ENCODE measurements at places on chromosomes 16 and 17.

- no peak for DNase-seq
Observed at GRCh38 chr17:17086585-17086984, 44.3 kb downstream of the MPRIP start.

DNA sequence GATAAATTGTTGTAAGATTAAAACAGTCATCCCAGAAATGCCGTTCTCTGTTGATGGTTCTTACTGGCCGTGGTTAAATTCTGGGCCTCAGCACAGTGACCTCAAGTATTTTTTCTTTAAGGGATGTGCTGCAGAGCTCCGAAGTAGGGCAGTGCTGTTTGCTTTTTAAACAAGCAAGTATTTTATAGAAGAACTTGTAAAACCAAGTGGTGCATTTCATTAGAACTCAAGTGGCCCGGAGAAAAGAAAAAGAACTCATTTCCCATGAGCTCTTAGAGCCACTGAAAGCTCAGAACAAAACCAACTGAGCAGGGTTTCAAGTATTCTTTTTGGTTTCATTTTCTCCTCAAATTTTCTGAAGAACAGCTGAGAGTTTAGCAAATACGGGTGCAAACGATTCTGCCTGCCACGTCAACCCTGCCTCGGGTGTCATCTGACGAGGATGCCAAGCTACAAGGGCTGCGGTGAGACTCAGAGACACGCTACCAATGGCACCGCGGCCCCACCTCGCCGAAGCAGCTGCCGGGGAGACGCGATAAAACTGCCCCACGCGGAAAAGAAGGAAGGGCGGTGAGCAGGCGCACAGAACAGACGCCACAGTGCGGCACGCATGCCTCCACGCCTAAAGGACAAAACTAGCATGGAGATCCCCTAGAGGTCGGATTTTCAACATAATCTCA lies 6.3 kb downstream of the LMF1 start:
- peak; percentile 24 for DNase-seq

DNA sequence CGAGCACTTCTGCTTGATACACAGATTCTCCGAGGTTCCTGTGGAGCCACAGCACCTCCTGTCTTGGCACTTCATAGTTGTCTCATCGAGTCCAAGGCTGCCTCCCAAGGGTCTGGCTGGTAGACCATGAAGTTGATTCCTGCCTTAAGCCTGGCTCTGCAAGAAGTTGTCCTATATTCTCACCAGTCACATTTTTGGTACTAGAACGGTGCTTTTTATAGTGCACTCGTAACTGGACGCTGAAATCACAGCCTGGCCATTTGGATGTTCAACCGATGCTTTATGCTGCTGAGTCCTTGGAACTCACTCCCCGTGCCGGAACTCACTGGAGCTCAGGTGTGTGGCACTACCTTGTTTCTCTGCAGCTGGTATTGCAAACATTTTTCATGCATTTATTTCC lies 35.6 kb downstream of the RMI2 start:
- no peak for DNase-seq

DNA sequence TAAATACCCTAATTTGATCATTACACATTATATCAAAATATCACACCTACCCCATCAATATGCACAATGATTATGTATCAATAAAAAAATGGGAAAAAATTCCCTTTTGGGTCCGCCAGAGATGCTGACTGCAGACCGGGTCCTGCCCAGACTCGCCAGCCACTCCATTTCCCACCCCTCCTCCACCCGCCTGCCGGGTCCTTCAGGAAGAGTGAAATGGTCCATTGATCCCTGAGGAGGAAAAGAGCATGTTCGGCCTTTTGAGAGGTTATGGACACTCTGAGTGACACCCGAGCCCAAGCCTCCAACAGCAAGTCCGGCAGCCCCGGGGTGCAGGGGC lies 123.9 kb upstream of the ZFHX3 start:
- no peak for DNase-seq

DNA sequence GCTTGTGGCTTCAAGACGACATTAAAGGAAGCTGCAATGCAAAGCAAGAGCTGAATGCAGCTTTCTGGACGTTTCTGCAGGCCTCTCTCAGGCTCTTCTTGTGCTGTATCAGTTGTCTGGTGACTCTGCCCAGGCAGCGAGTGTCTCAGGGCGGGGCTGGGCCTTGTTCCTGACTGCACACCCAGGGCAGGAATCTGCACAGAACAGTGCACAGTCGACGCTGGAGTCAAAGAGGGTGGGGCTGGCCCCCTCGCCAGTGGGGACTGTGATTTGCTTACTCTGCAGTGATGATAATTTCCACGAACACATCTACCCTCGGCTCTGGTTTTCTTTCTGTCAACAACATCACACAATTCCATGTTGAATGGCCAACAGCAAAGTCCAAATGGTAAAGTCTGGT lies 60.7 kb downstream of the IRF8 start:
- DNase-seq: no peak

GRCh38 chr17:42394838-42395237 lies 6.6 kb upstream of the STAT3 start:
- no peak for DNase-seq

- DNase-seq: no peak
Observed at GRCh38 chr17:34519282-34519681, 60.1 kb upstream of the TMEM132E start.

- DNase-seq: no peak
Observed at GRCh38 chr17:38510421-38511149, 82.3 kb downstream of the ARHGAP23 start.
